ENCODE measurements at places on chromosomes 7 and 10. TPM values are rescaled to one million over a fixed set of nuclear protein-coding genes. Genes with fewer than 3 reads are reported as not detected.

Gene SCIN
- total RNA-seq: not detected

Gene HOXA5
- total RNA-seq: 4.1 TPM

Gene CALML5
- total RNA-seq: not detected

Gene PPP1R9A
- total RNA-seq: not detected

Gene INMT
- not detected for total RNA-seq

Gene TMEM273
- 0.51 TPM for total RNA-seq

Gene COMMD3
- total RNA-seq: 37.5 TPM

Gene ELN
- total RNA-seq: not detected

Gene C10orf105
- total RNA-seq: not detected

Gene ANXA8L1
- total RNA-seq: not detected

Gene TCAF2
- total RNA-seq: 0.11 TPM

Gene EN2
- not detected for total RNA-seq

Gene GRID1
- 0.18 TPM for total RNA-seq

Gene COA1
- 60.2 TPM for total RNA-seq

Gene AGAP9
- 12.0 TPM for total RNA-seq

Gene PDE6C
- not detected for total RNA-seq

Gene OIT3
- 0.65 TPM for total RNA-seq

Measured in Karpas-422 (cell line).